Activated CD8-positive, alpha-beta memory T cell treated with anti-CD3 and anti-CD28 coated beads for 1 hour (primary cell): ENCODE measurements at places on chromosomes 1 and 21.

DNA sequence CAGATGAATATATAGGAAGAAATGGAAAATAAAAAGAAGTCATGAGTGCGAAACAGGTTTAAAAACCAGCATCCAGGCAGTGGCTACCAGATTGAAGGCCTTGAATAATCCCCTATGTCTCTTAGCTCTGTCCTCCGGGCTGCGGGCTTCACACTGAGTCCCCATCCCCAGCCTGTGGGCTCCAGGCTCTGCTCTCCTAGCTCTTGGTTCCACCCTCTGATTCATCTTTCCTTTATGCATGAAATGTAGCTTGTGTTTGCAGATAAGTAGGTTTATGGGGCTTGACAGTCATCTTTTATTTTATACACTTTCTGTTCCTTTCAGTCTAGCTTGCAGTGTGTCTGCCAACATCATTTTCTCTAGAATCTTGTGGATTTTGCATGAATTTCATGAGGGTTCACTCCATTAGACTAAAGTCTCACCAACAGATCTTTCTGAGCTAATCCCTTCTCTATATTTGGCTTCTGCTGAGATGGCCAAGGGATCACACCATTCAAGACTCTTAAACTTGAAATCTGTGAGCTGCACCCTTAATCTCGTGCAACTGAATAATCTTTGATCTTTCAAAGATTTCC, 174.5 kb downstream of the PLPPR4 start:
- no peak for DNase-seq

DNA sequence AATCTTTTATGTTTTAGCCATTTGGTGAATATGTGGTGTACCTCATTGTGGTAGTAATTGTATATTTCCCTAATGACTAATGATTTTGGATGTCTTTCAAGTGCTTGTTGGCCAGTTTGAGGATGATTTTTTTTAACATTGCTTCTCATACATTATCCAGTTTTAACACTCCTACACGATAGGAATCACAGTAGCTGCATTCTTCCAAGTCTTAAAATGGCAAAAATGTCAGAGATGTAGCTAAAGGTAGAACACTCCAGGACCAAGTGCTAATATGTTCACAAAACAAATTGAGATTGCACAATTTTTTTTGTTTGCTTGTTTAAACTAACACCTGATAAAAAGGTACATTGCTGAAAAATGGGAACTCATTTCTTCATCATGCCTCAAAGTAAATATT, 11.7 kb downstream of the USP25 start:
- no peak for DNase-seq

DNA sequence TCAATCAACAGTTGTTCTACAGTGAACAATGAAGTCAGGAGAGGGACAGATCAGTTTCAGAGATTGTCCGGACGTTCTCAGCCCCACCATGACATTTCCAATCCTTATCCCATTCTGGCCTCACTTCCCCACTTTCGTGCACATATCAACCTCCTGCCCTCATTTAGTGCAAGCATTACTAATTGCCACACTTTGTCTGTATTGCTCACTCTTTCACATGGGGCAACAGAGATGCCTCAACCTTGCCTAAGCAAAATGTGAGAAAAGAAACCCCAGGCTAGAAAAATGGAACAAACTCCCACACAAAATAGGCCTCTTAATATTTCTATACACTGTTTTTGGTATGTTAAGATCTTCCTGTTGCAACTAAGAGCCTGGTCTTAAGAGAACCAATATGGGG, 8.9 kb upstream of the RGS1 start:
- DNase-seq, result no peak

- DNase-seq, result no peak
Observed at GRCh38 chr1:94901841-94902240, 25.1 kb downstream of the CNN3 start.

DNA sequence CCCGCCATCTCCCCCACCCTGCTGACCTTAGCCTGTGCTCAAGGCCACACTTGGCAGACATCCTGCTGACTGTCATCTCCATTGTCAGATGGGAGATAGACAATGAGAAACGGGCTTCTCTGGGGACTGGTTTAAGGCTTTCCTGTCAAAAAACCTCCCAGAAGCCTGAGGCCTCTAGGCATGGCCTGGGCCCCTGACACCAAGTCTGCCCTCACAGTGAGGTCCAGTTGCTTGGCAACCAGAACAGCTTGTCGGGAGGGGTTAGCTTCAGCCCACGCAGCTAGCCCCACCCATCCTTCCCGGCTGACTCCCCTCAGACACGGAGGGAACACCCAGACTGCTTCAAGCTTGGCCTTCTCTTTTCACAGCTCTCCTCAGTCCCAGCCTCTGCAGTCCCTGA, 11.0 kb downstream of the PLEKHA6 start:
- no peak for DNase-seq

GRCh38 chr1:87334351-87335174, 5.9 kb downstream of the LMO4 start:
- DNase-seq, result no peak

GRCh38 chr1:230540421-230541155, 101.7 kb upstream of the COG2 start:
- DNase-seq, result no peak

DNA sequence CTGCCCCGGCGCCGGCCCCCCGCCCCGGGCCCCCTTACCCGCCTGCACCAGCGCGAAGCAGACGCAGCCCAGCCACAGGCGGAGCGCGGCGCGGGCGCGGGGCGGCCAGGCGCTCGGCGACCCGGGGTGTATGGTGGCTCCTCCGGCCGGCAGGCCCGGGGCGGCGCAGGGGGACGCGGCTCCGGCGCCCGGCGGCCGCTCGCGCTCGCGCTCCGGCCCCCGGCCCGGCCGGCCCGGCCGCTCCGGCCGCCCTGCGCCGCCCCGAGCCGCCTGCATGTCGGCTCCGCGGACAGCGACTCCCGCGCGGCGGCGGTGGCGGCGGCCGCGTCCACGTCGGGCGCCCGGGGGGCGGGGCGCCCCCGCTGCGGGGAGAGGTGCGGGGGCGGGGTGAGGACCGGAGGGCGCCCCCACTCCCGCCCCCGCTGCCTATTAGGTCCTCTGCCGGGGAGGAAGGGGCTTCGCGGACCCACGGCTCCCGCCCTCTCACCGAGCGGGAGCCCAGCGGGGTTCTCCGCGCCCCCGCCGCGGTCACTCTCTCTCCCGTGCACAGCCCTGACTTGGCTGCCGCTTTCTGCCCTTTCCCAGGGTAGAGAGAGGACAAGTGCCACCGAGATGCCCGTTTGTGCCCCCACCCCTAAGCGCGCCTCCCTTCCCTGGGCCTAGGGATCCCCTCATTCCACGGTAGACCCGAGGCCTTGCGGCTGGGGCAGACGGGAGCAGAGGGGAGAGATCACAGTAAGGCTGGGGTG, at the start of gene FNDC5:
Gene FNDC5 (minus strand): TSS at position 298 of the 749 bp plus-strand sequence.
- no peak for DNase-seq

- DNase-seq, result no peak
Observed at GRCh38 chr1:51697166-51697565, 80.3 kb downstream of the OSBPL9 start.

- no peak for DNase-seq
Observed at GRCh38 chr1:170729225-170730002, 65.5 kb downstream of the PRRX1 start.
